Stimulated activated CD8-positive, alpha-beta memory T cell treated with anti-CD3 and anti-CD28 coated beads, Interleukin-15, amount 100 ng/mL, for 4 hours (primary cell): ENCODE measurements at places on chromosomes 7 and 10.

GRCh38 chr7:107158028-107158427 is 10.8 kb upstream of the HBP1 start:
- no peak for DNase-seq

- no peak for DNase-seq
These were observed 51.0 kb downstream of the ORC5 start for GRCh38 chr7:104156842-104157277.

GRCh38 chr7:42167206-42167605 is 69.8 kb downstream of the GLI3 start:
- DNase-seq = no peak

DNA sequence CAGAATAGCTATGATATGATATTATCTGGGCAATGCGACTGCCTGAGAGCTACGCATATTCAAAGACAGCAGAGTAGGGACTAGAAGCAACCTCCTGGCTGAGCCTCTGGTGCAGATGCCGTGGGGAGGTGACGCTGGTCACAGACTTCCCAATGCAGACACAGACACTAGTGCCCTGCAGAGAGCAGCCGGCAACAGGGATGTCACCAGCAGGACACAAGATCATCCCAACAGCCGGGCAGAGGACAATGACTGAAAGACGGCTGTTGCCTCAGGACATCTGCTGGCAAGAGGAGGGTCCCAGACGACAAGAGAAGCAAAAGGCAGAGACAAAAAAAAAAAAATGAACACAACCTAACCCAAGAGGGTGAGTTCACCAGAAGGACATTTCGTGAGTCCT is 104.6 kb downstream of the CALN1 start:
- DNase-seq = no peak

GRCh38 chr7:41391818-41392217 is 311.1 kb downstream of the INHBA start:
- no peak for DNase-seq

- DNase-seq = no peak
These were observed 26.1 kb upstream of the PRKAR1B start for GRCh38 chr7:753190-753589.

DNA sequence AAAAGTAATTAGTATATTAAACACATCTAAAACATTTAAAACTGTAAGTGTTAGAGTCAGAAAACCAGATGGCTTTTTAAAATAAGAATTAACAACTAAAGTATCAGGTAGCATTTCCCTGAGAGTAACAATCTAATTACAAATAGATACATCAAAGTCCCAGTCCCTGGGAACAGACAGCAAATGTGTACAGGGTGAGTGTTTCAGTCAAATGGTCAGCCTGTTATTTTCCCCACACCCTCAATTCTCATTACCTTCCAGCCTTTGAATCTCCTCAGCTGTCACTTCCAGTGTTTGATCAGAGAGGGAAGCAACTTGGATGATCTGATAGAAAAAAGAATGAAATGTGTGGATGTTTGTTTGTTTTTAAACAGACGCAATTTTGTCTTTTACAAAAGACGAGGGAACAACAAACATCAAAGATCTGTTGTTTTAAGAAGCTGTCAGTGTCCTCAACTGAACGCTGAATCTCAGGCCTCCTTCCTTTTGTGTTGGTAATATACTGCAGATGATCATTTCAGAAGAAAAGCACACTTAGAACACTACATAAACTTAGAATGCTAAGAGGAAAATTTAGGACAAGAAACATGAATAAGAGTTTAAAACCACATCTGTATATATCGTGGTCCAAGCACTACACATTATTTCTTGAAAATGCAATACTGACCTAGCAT is 29.8 kb downstream of the CEP41 start:
- no peak for DNase-seq

GRCh38 chr7:38675494-38676106 is 44.4 kb upstream of the AMPH start:
- DNase-seq = no peak

GRCh38 chr7:139246905-139247304 is 15.9 kb downstream of the UBN2 start:
- no peak for DNase-seq

GRCh38 chr7:33072471-33072870 is 9.9 kb upstream of the NT5C3A start:
- no peak for DNase-seq

- DNase-seq = no peak
These were observed 232.7 kb downstream of the TEX36 start for GRCh38 chr10:125450218-125450617.

- DNase-seq = no peak
These were observed 239.9 kb downstream of the ADRA2A start for GRCh38 chr10:111316722-111317212.

DNA sequence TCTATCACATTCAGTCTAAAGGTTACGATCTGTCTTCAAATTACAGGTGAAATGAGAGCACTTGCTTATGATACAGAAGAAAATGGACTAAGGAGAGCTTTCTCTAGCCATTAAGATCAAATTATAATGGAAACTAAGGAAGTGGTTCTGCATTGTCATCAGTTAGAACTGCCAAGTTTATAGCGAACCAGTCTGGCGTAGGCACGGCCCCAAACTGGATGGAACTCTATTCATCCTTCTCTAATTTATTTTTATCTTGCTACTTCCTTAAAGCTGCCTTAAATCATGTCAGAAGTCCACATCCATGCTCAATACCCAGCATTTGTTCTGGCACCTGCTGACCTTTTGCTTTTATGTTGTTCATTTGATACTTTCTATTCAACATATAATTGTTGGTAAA is 63.7 kb upstream of the APBB1IP start:
- DNase-seq = no peak

GRCh38 chr7:90469554-90469953 is at the start of gene PTTG1IP2:
Gene PTTG1IP2 (plus strand): TSS chr7:90469639. CDS start chr7:90469787, 148 bp downstream.
- no peak for DNase-seq

DNA sequence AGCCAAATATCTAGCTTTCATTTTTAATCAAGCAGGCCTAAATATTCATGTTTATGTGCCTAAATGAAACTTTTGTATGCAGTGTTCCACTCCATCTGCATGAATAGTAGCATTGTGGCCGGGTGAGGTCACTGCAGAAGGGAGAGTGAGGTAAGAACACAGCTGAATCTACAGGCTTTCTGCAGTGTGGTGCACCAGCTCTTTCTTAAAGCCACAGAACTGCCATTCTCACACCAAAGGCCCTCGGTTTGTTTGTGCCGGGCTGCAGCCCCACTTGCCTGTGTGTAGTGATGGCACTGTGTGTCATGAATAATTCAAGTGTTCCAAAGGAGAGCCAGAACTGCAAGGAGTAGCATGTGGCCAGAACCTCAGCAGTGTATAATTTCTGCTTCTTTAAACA is 204.1 kb downstream of the TRIL start:
- DNase-seq = no peak
